ENCODE measurements at places on chromosomes 12 and 14.

- no peak for DNase-seq
Measured at GRCh38 chr14:95413289-95414215, 93.8 kb upstream of the CLMN start.

GRCh38 chr12:107978201-107978600, 150.9 kb upstream of the WSCD2 start:
- DNase-seq, result no peak

GRCh38 chr14:71651228-71651627, 281.0 kb upstream of the RGS6 start:
- no peak for DNase-seq

DNA sequence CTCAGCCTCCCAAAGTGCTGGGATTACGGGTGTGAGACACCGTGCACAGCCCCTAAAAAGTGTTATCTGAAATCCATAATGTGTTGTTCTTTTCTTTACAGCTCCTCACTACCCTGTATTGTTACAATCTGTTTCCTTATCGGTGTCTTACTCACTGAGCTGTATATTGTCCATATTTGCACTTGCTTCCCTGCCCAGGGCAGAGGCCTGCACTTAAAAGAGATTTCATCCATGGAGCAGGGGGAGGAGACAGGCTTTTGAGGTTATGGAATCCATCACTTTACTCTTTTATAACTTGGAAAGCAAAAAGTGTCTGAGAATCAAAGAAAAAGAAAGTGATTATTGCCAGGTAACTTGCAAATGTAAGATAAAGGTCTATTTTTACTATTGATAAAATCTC, 251.0 kb downstream of the DIO2 start:
- no peak for DNase-seq

DNA sequence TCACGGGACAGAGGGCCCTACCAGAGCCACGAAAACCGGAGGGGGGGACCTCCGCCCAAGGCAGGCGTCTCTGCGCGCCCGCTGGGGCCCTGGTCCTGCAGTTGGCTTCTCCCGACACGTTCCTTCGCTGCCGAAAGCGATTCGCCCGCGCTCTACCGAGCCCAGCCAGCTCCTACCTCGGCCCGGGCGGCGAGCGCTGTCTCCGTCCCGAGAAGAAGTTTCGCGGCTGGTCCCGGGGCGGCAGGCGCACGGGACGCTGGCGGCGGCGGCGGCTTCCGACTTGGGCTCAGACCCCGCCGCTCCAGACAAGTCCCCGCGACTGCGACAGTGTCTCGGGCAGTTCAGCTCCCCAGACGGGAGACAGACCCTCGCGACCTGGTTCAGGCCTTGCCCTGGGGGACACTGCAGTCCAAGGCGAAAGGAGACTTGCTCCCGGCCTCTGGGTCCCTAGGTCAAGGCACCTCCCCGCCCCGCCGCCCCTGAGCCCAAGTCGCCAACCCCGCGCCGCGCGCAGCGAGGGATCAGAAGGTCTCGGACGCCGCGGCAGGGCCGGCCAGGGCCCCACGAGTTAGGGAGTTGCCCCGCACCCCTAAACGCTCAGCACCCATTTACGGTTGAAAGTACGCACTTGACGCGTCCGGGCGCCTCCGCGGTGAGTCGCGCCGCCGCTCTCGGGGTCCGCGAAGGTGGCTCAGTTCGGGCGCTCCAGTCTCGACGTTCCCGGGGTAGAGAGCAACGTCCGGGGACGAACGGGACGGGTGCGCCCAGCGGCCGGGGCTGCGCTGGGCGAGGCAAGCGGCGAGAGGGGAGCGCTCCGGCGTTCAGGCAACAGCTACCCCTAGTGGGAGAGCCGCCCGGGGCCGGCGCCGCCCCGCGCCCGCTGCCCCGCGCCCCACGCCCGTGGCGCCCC, 1.4 kb upstream of the DIO3 start:
- no peak for DNase-seq

- no peak for DNase-seq
Measured at GRCh38 chr14:56378475-56378877, 201.1 kb upstream of the TMEM260 start.

DNA sequence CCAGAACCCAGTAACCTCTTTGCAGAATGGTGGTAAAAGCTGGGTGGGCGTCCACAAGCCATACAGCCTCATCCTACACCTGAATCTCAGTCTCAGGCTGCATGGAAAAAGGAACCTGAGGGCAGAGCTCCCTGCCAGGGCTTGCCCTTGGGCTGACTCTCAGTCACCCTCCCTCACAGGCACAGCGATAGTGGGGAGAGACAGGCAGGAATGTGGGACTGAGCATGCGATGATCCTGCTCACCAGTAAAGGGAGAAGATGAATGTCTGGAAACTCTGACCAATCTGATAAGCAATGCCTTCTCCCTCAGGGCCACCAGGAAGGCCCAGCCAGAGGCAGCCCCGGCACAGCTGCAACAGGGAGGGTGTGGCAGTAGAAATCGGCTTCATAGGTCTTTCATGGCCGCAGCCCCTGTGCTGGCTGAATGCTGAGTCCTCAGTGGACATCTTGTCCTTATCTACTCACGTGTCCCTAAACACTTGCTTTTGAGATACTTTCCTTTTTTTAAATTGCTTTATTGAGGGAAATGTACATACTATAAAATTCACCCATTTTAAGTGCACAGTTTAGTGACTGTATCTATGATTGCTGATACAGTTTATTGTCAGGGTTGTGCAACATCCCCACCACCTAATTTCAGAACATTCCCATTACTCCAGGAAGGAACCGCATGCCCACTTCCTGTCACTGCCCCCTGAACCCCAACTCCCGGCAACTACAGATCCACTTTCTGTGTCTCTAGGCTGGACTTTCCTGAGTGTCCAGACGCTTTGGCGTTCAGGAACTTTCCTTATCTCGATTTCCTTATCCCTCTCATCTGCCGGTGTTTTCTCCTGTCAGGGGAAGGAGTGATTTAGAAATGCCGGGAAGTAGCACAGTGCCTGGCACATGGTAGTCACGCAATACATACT, 258.1 kb downstream of the PCNX1 start:
- DNase-seq, result no peak

DNA sequence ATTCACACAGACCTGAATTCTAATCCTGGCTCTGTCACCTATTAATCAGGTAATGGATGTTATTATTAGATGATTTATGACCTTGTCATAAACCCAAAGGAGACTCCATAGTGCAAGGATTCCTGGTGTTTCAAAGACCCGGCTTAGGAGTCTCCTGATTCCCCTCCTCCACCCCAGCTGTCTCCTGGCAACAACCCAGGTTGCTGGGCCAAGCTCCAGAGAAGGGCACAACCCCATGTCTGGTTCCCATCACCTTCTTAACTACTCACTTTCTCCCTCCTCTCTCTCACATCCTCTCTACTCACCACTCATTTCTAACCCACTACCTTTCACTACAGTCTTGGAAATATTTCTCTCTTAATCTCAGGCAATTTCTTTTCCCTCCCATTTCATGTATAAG, 41.6 kb downstream of the RHOJ start:
- DNase-seq, result no peak

DNA sequence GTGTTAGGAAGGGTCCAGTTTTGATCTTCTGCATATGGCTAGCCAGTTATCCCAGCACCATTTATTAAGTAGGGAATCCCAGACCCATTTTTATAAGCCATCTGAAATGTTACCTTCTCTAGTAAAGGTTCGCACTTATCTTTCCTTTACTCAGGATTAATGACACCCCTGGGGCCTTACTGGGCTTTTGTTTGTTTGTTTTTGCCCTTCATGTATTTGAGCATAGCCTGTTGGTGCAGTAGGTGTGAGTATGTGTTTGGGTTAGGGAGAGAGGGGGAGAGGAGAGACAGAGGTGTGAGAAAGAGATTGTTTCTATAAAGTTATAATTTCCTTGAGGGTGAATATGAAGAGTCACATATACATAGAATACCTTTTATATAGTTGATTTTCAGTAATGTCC, 96.9 kb downstream of the AKAP6 start:
- DNase-seq, result no peak

DNA sequence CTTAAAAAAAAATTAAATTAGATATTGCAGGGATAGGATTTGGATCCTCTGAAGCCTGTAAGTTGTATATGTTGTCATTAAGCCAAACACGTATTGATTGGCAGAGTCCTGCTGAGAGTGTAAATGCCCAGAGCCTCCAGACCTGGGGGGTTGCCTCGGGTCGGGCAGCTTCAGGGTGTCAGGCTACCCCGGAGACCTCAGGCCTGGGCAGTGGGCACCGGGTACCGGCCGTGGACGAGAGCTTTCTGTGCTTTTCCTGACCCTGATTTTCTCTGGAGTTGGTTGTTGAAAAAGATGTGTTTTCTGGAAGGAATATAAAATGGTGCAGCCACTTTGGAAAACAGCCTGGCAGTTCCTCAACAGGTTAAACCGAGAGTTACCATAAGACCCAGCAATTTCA, 96.1 kb downstream of the DNAH10 start:
- DNase-seq, result no peak

DNA sequence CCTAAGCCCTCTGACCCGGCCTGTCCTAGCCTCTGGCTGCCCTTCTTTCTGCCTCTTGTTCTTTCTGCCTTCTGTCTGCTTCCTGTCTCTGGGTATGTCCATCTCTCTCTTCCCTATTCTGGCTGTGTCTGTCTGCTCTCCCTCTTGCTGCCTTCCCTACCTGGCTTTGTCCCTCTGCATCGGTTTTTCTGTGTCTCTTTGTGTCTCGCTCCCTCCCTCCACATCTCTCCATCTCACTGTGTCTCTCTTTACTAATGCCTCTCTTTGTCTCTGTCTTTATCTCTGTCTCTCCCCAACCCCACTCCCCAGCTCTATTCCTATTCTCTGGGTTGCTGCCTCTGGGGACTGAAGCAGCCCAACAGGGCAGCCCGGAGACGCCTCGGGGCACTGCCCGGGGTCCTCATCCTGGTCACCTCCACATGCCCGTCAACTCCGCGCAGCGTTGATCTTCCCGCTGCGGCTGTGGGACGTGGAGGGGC, 10.1 kb downstream of the SHMT2 start:
- peak; percentile 55 for DNase-seq

DNA sequence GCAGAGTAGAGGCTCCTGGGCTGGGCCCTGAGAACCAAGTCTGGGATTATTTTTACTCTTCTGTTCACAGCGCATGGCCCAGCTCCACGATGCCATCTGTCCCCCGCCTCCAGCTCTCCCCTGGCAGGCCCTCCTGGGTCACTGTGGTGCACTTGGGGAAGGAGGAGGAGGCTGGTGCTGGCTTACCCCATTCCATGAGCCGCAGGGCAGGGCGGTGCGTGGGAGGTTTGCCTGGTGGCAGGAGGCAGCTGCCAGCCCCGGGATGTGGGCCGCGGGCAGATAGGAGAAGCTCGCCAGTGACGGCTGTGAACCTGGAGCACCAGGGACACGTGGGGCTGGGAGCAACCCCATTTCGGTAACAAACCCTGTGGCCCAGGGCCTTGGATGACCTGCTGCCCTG, 23.2 kb downstream of the TEAD4 start:
- DNase-seq, result no peak

DNA sequence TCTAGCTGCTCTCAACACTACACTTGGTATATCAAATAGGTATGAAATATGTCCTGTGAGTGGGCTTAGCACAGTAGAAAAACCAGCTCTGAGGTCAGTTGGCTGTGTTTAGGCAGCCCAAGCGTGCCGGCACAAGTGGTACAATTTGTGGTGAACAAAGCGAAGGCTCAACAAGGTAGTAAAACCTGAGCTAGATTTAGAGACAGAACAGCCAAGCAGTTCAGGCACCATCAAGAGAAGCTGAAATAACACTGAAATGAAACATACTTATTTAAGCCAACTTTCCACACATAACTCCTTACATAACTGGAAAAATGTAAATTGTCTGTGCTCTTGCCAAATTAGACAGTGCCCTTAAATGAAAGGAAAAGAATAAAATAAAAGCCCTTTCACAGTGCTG, 596.8 kb upstream of the FBXO33 start:
- DNase-seq, result no peak

DNA sequence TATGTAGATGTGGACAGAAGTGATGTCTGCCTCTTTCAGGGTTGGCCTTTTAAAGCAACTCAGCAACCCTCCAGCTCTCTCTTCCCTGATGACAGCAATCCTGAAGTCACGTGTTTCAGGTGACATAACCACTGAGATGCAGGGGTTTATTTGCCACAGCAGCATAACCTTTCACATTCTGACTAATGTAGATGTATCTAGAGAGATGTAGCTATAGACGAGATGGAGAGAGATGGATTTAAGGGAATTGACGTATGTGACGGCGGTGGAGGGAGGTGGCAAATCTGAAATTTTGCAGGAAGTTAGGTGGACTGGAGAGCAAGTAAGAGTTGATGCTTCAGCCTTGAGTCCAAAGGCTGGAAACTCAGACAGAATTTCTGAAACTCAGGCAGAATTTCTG, 126.0 kb downstream of the ZFP36L1 start:
- no peak for DNase-seq

GRCh38 chr12:118312578-118312977, 60.1 kb downstream of the TAOK3 start:
- no peak for DNase-seq

GRCh38 chr12:105235281-105235731, 668 bp downstream of the APPL2 start:
- no peak for DNase-seq

GRCh38 chr12:47725893-47726292, 603 bp upstream of the ENDOU start:
- no peak for DNase-seq

GRCh38 chr12:4302881-4303280, 18.1 kb upstream of the TIGAR start:
- DNase-seq, result no peak
